Sciatic nerve (tissue), 2 donors: ENCODE measurements at places on chromosomes 16 and 17.

DNA sequence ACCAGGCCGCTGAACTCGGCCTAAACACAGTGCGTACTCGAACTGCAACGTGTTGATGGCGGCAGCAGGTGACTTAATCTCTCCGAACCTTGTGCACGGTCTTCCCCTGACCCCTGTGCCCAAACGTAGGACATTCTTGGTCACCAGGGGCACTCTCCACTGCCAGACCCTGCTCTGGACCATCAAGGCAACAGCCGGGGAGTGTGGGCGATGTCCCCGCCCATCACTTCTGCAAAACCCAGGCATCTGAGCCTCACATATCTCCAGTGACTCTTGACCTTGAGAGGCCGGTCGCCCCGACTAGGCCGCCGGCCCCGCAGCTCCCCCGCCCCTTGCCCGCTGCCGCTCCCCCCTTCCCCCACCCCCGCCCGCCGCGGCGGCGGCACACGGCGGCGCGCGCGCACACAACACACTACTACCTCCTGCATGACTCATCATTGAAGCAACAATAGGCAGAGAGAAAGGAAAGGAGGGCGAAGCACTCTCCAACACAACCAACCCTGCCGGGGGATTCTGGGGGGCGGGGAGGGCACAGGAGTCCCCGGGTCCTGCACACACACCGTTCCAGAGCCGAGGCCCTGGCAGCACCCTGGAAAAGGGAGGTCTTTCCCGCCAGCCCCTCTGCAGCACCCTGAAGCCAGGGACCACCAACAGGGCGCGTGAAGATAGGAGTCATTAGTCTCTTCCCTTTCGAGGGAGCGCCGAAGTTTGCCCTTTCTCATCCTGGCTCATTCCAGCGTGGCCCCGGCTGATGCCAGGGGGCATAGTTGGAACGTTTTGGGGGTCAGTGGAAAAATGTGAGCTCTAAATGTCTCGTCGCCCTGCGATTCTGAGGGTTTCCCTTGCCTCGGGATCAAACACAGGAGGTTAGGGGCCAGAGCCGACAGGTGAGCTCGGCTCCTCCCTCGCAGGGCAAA, 1.9 kb downstream of the MNT start:
- no peak for DNase-seq

DNA sequence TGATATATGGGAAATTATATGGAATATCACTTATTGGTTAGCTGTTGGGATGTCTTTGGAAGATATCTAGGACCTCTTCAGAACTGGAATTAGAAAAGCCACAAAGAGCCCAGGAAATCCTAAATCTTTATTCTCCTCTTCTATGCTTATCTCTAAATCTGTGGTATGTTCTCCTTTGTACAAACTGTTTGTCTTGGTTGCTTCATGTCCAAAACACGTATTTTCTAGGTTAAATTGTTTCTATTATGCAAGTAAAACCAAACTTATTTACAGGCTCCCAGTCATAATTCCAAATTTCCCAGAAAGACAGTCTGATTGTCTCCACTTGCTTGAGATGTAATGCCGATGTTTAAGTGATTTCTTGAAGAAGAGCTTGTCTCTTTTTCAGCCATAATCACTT, 650.9 kb downstream of the CDH11 start:
- no peak for DNase-seq

DNA sequence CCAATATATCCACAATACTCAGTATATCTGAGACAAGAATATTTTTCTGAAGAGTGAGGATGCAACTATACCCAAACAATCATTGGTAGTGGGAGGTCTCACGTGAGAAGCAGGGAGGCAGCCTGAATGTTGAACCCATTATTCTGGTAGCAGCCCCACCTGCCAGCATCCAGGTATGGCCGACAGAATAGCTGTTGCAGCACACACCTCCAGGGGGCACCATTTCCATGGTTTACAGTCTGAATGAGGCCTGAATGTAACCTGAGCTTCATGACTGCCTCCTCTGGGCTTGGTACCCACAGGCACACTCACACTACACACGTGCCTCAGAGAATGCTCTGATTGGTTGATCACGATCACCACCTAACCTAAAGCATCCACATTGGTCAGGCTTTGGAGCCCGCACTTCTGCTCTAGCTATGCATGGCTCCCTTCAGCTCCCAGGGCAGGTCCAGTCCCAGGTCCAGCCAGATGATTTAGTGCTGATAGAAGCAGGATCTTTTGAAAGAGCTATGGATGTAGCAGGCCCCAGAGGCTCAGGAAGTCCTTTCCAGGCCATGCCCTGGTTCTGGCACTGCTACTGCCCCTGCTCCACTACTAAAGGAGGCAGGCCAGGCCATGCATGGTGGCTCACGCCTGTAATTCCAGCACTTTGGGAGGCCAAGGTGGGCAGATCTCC, 11.0 kb upstream of the CBFB start:
- DNase-seq, result peak; percentile 71

DNA sequence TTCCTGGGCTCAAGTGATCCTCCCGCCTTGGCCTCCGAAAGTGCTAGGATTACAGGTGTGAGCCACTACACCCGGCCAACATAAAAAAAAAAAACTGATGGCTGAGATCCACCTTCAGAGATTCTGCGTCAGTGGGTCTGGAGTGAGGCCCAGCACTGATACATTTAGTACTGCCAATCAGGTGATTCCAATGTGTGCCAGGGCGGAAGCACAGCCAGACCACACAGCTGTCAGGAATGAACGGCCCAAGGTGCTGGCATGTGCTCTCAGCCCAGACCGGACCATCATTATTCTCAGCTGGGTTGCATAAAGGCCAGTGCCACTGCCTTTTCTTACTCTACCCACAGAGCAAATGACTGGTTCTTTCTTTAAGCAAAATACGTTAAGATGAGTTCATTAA, 1.2 kb upstream of the BCO1 start:
- DNase-seq, result no peak

DNA sequence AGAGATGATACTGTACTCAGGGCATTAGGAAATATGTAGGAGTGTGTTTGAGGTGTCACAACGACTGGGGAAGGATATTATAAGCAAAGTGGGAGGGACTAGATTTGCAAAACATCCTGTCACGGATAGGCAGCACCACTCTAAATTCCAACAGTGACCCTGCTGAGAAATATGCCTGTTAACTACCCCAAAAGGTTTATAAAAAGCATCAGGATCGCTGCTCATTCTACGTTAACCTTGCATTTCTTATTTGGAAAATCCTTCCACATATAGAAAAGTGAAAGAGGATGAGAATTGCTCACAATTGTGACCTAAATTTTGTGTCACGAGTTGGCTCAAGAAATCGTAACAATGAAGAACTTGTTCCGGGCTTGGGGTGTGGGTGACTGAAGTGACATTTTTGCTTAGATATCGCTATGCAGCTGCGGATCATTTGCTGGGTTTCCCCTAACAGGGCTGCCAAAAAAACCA, 51.6 kb downstream of the N4BP1 start:
- DNase-seq, result no peak

GRCh38 chr16:57244463-57244766, 644 bp upstream of the ARL2BP start:
- DNase-seq, result no peak
